ENCODE measurements at places on chromosomes 7 and 10.

DNA sequence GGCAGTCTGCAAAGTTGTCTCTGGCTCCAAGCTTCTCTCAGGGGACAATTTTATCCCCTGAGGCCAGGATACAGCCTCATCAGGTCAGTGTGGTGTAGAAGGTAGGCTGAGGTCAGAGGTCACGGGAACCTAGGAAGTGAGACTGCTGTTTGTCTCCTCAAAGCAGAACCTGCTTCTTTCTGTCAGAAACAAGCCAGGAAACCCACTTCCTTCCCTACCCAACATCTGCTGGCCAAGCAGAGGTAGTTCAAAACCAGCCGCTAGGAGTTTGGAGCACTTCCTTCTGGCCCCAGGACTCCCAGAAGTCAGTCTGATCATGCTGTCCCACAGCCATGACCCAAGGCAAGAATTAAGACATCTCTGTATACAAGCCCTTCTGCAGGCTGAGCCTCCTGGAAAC lies 12.2 kb downstream of the CLRN3 start:
- DNase-seq, result peak; percentile 67

- DNase-seq, result no peak
Observed at GRCh38 chr10:95742485-95742884, 13.5 kb upstream of the ENTPD1 start.

DNA sequence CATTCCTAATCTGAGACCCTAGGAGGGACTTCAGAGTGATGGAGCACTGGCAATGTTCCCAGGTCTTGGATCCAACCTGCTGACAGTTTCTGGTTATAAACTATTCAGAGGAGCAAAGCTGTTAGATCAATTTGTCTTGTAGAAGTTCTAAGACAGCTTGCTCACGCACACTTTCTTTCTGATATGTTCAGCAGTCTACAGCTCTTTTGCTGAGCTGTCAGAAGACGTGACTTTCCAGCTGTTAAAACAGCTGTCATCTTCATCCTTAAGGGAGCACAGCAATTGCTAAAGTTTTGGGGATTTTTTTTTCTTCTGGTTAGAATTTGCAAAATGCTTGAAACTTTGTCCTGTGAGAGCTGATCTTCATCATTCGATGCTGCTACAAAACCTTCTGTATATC lies 823.1 kb downstream of the SORCS1 start:
- no peak for DNase-seq

GRCh38 chr7:151088856-151089699 lies 2.8 kb downstream of the AGAP3 start:
- DNase-seq, result no peak

DNA sequence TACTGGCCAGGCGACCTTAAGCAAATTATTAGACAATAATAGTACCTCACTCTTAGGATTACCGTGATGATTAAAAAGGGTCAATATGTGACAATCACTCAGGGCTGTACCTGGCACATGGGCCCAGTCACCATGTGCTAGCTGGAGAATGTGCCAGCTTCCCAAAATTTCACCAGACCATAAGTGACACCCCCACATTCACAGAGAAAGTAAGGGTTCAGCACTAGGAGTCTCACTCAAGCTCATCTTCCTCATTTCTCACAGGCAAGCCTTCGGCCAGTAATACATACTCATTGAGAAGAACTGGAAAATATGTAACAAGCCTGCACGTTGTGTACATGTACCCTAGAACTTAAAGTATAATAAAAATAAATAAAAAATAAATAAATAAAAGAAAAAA lies 22.4 kb upstream of the C10orf71 start:
- DNase-seq, result no peak

GRCh38 chr10:86245015-86245394 lies 121.6 kb downstream of the GRID1 start:
- no peak for DNase-seq

DNA sequence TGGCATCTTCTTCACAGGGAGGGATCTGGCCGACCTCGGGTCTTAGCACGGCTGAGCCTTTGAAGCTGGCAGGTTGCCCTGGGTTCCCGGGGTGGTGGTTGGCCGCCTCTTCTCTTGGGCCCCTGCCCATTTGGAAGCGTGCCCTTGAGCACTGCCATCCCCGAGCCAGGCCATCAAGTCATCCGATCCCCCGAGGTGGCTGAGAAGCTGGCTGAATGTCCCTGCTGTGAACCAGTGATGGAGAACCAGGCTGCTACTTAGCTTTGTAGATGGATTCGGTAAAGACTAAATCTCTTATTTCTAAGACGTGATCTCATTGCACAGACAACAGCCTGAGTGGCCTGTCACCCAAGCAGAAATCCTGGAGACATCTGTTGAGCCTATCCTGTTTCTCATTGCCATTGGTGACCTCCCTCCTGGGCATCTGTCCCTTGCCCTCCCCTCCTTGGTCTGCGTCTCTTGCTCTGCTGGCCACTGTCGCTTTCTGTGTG lies 74.3 kb downstream of the GRK5 start:
- no peak for DNase-seq

- DNase-seq, result no peak
Observed at GRCh38 chr7:151038951-151039849, 9.1 kb upstream of the ASIC3 start.

GRCh38 chr10:27683226-27683625 lies 62.4 kb downstream of the MKX start:
- DNase-seq, result no peak

DNA sequence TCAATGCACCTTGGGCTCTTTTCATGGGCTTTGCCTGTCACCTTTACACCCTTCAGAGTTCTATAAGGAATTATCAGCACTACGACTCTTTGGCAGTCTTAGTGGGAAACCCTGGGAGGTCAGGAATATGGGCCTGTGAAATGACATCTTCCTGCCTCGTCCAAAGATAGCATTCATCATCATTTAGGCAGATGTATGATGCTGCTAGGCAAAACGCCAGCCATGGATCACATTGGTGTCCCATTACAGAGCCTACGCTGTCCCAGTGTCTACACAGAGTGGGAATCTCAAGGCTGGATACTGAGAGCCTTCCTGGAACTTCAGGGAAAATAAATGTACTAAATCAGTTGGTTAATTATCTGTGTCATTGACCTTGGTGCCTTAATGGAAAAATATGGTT lies 259.4 kb upstream of the CELF2 start:
- DNase-seq, result no peak

GRCh38 chr7:101998029-101998905 lies 180.8 kb downstream of the CUX1 start:
- DNase-seq, result no peak

DNA sequence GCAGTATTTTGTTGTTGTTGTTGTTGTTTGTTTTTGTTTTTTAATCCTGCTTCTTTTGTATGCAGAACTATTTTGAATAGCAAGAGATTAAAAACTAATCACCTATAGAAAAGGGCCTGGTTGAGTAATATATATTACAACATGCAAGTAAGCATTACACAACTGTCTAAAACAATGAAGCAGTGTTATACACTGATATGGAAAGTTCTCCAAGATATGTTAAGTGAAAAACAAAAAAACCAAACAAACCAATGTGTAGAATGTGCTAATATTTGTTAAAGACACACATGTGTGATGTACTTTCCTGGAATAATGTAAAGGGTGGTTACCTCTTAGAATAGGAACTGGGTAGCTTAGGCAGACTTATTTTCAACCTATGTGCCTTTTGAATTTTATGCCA lies 117.4 kb downstream of the ZNF365 start:
- no peak for DNase-seq

GRCh38 chr7:873367-874002 lies 2.9 kb upstream of the GET4 start:
- peak; percentile 77 for DNase-seq

GRCh38 chr10:34796133-34796532 lies 19.0 kb downstream of the PARD3 start:
- DNase-seq, result no peak

GRCh38 chr10:78975926-78976325 lies 92.8 kb upstream of the ZMIZ1 start:
- no peak for DNase-seq

- no peak for DNase-seq
Observed at GRCh38 chr7:80945976-80946375, 27.1 kb upstream of the SEMA3C start.

GRCh38 chr7:156609010-156609877 lies 31.3 kb upstream of the RNF32 start:
- DNase-seq, result no peak

- DNase-seq, result no peak
Observed at GRCh38 chr7:116384936-116385635, 114.5 kb upstream of the CAV2 start.

DNA sequence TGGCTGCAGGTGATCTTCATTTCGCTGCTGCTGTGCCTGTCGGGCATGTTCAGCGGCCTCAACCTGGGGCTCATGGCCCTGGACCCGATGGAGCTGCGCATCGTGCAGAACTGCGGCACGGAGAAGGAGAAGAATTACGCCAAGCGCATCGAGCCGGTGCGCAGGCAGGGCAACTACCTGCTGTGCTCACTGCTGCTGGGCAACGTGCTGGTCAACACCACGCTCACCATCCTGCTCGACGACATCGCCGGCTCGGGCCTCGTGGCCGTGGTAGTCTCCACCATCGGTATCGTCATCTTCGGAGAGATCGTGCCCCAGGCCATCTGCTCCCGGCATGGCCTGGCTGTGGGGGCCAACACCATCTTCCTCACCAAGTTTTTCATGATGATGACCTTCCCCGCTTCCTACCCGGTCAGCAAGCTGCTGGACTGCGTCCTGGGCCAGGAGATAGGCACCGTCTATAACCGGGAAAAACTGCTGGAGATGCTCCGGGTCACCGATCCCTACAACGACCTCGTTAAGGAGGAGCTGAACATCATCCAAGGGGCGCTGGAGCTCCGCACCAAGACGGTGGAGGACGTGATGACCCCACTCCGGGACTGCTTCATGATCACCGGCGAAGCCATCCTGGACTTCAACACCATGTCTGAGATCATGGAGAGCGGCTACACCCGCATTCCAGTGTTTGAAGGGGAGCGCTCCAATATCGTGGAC lies 1.3 kb downstream of the CNNM2 start:
- peak; percentile 11 for DNase-seq

GRCh38 chr7:16891874-16892643 lies 10.3 kb upstream of the AGR3 start:
- DNase-seq, result no peak

DNA sequence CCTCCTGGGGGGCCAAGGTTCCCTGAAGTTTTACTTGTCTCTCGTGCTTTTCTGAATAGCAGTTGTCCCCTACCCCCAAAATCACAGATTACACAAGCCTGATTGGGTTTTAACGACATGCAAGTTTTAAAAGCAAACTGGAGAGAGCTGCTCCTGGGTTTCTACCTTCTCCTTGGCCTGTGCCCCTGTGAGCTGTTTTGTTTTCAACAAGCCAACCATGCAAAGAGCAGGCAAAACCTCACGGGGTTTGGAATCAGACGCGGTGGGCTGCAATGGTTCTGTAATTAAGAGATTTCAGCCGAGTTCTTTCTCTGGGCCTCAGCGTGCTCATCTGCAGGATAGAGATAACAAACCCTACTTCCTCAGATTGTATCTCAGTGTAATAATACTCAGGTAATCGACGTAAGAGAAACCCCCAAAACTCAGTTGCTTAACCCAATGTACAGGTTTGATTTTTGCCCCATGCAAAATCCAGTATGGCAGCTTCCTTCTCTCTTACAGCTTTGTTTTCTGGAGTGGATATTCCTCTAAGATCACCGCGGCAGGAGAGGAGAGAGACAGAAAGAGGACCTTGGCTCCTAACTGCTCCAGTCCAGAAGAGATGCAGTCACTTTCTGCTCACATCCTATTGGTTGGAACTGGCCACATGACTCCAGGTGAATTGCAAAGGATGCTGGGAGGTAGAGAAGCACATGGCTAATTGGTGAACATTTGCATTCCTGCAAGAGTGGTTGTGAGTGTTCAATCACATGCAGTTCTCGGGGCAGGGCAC lies 42.0 kb downstream of the MYL10 start:
- no peak for DNase-seq

GRCh38 chr10:70807556-70807955 lies 8.2 kb upstream of the SGPL1 start:
- no peak for DNase-seq

- no peak for DNase-seq
Observed at GRCh38 chr7:30433506-30433905, 45.1 kb downstream of the NOD1 start.

DNA sequence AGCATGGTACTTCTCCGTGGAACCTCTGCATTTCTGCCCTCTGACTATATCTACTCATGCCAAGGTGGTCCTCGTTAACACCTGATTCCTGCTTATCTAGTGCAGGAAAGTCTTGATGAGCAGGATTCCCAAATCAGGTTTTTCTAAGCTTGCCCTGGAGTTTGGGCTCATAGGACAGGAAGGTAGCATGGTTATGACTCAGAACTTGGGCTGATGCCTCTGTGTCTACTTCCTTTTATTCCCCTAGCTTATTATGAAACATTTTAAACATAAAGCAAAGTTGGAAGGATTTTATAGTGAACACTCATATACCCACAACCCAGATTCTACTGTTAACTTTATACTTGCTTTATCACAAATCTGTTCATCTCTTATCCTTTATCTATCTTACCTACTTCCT lies 5.6 kb downstream of the SUFU start:
- DNase-seq, result no peak

DNA sequence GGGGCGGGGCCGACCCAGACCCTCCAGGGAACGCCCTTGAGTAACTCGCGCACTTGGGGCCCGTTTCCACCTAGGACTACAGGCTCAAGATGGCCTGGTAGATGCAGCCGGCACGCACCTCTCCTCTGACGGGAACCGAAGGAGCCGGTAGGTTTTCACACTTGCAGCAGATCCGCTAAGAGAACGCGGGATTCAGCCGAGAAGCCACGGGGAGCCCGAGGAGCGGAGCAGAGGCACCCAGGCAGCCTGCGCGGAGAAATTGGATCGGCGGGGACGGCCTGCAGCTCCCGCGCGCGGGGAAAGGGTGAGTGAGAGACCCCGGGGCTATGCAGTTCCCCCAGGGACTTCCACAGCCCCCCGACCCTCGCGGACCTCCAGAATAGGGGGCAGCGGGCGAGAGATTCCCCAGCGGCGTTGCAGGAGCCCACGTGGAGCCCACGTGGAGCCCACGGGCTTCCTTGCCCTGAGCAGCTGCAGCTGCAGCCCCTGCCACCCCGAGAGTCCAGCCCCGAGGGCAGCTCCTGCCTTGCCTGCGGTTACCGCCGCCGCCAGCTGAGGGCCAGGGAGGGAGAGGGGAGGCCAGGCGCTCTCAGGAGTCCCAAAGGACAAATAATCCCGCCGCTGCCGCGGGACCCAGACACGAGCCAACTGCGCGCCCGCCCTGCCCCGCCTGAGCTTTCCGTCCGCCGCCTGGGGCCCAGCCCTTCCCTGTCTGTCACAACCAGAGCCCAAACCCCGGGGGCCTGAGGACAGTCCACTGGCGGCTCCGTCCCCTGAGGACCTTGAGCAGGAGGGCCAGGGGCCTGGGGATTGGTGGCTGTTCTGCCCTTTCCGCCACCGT lies 13.1 kb downstream of the IFT22 start:
- DNase-seq, result no peak

Measured in DND-41 (cell line).